Posterior cingulate gyrus (tissue), 11 donors: ENCODE measurements at places on chromosomes 3 and 15.

DNA sequence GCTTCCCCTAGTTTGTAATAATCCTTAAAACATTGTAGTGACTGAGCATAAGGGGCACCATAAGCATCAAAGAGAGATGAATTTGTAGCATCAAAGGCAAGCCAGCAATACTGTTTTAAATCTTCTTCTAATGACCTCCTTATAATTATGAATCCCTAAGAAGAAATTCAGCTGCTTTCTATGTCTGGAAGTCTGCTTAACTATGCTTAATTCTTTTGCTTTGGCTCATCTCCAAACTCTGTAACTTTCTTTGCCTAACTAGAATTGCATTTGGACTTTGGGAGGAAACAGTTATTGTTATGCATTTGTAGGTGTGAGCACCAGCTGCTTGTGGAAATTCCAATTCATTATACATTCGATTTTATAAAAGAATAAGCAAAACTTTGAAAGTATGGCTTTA is 117.7 kb upstream of the SPATA16 start:
- DNase-seq: no peak

GRCh38 chr3:136250903-136251460 is 842 bp downstream of the PCCB start:
- peak; percentile 77 for DNase-seq

DNA sequence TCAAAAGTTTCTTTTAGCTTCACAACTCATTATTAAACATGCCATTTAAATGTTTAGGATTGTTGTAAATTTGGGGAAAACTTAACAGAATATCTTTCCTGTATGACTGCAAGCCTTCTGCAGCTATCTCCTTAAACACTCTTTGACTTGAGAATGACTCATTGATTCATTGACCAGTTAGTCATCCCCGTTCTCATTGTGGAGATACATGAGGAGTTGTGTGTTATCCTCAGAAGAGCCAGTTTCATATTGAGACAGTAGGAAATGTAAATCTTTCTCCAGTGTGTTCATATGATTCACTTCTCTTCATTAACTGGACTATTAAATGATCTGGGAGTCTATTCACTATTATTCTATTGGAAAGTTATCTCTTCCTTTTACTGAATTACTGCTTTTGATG is 83.0 kb downstream of the CRYGS start:
- no peak for DNase-seq

GRCh38 chr3:184566441-184567414 is 5.1 kb downstream of the EPHB3 start:
- DNase-seq: no peak

DNA sequence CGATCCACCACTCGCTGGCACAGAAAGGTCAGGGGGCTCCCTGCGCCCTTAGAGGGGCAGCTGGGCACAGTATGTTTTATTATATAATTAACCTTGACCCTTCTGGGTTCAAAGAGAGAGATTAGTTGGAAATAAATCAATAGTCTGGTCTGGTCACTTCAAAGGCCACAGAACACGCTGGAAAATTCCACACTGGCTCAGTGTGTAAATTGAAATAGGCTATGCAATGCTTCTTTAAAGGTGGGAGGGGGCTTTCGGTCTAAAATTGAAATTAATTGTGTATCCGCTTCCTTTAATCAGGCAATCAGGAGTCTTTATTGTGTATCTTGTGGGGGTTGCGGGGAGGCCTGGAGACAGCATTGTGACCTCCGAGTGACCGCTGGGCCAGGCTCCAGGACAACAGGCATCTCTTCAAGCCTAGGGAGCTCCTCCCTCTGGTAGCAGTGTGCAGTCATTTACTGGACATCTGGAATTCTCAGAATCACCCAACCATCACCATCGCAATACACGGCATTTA is 8.0 kb downstream of the RNU5B-1 start:
- DNase-seq: peak; percentile 65

- no peak for DNase-seq
Measured at GRCh38 chr3:72699631-72700030, 148.6 kb downstream of the SHQ1 start.

DNA sequence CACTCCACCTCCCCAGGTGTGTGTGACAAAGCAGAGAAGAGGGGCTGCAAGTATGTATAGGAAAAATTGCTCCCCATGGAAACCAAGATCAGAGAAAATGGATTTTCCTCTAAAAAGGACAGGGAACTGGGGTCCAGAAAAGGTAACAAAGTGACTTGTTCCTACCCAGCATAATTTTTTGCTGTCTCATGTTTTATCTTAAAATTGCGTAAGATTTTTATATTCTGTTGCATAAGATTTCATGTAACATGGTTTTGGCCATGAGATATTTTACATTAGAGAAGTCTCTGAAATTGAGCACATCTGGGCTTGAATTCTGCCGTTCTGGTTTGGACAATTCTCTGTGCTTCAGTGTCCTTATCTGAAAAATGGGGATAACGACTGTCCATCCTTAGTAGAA is 335.7 kb upstream of the RORA start:
- no peak for DNase-seq

DNA sequence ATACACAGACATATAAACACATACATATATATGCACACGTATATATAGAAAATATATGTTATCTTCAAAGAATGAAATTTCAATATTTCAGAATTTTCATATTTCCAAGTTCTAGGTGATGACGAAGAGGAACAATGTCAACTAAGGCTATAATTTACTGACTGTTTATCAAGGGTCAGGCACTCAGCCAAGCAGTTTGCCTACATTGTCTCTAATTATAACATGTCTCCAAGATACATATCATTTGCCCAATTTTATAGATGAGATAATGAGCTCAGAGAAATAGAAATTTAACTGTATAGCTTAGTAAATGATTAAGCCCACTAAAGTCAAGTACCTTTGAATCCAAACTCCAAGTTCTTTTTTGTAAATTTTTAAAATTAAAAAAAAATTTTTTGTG is 99.9 kb upstream of the PLSCR4 start:
- DNase-seq: no peak

- peak; percentile 77 for DNase-seq
Measured at GRCh38 chr15:22786868-22787698, 639 bp downstream of the NIPA1 start.

DNA sequence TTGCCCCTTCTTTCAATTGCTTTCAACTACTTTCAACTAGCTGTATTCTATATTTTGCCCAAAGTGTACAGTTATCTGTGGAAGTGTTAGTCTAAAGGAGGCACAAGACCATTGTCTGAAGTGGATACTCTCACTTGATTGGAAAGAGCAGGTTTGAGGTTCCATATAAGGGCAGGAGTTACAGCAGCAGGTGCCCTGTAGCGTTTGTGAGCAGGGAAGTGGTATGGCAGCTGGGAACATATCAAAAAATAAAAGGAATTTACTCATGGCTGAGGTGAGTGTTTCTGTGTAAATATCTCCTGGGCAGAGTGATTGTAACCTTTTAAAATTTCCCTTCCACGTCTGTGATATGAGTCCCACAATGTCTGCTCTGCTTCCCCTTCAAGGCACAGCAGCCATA is 38.5 kb upstream of the DNAJC13 start:
- DNase-seq: no peak

DNA sequence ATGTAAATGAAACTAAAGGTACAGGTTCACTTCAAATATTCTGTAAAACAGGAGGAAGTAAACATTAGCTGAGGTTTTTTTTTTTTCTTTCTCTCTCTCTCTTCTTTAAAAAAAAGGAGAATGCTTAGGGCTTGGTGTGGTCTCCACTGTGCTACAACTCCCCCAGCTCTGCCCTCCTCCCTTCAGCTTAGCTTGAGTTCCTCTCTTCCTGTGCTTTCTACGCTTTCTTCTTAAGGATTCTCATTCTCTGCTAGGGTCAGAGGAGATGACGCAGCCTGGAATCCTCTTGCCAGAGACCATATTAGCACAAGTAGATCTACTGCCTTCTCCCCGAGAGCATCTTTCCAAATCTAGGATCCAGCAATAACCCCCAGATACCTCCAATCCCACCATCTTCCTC is 69.1 kb upstream of the SNRK start:
- no peak for DNase-seq

DNA sequence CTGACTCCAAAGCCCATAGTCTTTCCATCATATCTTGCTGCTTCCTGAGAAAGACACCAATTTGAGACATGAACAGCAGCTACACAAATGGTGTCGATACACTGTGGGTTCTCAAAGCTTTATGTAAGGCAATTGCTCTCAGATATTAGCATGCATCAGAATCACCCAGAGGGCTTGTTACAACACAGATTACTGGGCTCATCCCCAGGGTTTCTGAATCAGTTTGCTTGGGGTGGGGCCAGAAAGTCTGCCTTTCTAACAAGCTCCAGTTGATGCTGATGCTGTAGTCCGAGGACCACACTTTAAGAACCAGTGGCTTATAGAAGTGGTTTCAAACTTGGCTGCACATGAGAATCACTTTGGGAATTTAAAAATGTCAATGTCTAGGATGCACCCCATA is 86.5 kb downstream of the SEMA6D start:
- DNase-seq: no peak

DNA sequence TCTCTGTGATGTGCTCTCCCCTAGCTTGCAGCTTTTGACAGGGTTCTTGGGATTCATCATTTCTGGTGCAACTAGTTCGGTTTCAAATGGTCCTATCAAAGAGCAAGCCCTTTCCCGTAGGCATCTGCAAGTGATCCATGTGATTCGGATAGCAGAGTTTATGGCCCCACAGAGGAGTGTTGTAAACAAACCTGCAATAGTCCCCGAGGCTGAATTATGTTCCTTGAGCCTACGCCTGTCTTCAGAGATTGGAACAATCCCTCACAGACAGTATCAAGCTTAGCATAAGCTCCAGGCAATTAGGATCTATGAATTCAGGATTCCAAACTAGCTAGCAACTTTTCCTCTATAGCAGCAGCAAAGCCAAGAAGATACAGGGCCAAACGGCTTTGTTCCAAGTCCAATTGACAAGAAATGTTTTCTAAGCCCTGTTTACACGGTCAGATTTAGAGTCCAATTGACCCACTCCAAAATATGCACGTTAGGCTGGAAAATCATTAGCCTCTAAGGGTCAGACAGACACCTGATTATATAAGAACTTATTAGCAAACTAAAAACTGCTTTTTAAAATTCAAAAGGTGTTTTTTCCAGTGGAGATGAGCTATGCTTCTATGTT is 24.8 kb downstream of the LNP1 start:
- no peak for DNase-seq

GRCh38 chr3:98954242-98954641 is 52.7 kb upstream of the DCBLD2 start:
- no peak for DNase-seq

DNA sequence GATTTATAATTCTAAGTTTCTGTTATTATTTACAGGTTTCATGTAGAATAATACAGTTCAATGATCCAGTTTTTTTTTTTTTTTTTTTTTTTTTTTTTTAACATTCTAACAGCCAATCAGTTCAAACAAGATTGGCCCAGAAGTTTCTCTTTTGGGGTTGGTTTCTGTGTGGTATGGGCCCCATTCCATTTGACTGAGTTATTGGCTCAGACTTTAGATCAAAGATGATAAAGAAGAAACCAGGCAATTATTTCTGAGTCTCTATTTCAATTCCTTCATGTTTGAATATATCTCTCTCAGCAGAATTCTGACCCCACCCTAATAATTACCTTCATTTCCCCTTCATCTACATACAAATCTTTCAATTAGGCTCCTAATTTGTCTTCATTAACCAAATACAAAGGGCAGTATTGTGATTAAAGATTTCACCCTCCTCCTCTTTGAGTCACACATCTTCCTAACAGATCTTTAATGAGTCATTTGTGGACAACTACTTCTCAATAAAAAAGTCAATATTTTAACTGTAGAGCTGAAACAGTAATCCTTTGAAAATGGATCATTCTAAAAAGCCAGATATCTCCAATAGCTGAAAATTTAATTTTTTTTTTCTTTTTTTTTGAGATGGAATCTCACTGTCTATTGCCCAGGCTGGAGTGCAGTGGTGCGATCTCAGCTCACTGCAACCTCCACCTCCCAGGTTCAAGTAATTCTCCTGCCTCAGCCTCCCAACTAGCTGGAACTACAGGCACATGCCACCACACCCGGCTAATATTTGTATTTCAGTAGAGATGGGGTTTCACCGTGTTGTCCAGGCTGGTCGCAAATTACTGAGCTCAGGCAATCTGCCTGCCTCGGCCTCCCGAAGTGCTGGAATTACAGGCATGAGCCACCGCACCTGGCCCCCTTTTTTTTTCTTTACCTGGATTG is 878.8 kb downstream of the NAALADL2 start:
- DNase-seq: no peak

DNA sequence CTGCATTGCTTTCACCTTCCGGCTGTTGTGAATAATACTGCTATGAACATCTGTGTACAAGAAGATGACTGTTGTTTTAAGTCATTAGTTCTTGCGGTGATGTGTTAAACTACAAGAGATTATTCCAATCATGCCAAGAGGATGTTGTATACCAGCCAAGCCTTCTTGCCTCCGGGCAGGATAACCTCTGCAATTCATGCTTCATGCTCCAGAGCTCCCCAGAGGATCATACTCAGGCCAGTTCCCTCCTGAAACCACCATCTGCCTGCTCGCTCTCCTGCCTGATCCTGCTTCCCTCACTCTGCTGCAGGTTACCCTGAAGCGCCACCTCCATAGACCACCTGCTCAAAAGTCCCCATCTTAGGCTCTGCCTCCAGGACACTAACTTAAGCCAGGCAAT is 187.1 kb upstream of the PROK2 start:
- no peak for DNase-seq

DNA sequence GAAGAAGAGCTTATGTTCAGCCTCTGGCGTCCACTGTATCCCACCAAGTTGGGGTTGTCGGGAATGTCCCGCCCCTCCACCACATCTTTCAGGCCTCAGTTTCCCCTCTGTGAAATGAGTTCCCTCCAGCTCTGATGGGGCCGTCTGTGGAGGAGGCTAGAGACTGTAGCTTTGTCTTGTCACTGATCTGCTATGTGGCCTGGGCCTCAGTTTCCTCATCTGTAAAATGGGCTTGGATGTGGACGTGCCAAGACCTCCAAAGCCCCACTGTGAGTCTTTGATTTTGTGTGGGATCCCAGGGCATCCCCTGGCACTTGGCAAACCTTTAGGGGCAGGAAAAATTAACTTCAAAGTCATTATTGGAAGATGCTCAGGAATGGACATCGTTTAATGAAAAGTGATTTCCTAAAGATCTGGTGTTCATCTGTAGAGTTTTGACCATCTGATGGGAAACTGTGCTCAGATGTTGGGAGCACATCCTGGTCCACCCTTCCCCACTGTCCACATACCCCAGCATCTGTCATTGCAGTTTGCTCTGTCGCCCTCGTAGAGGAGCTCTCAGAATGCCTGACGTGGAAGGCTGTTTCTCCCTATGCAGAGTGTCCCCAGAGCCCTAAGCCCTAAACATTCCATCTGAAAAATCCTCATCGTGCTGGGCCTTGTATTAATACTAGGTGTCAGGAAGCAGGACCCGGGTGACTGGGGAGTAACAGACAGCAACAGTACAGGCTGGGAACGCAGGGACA is 28.5 kb downstream of the SLC6A6 start:
- no peak for DNase-seq

GRCh38 chr3:8891774-8892173 is 71.5 kb downstream of the RAD18 start:
- no peak for DNase-seq

- no peak for DNase-seq
Measured at GRCh38 chr3:72133329-72134011, 348.5 kb upstream of the PROK2 start.

GRCh38 chr15:60970246-60971170 is 258.6 kb downstream of the RORA start:
- no peak for DNase-seq
